ENCODE measurements at places on chromosomes 2 and 18.

GRCh38 chr18:46485675-46486194 is 171.3 kb downstream of the LOXHD1 start:
- no peak for DNase-seq

- no peak for DNase-seq
These were observed 164.3 kb upstream of the PGAP1 start for GRCh38 chr2:197090742-197091367.

- no peak for DNase-seq
These were observed 2.6 kb downstream of the IL18RAP start for GRCh38 chr2:102425441-102426132.

GRCh38 chr2:28658369-28658768 is 93.3 kb upstream of the PPP1CB start:
- DNase-seq, result no peak

DNA sequence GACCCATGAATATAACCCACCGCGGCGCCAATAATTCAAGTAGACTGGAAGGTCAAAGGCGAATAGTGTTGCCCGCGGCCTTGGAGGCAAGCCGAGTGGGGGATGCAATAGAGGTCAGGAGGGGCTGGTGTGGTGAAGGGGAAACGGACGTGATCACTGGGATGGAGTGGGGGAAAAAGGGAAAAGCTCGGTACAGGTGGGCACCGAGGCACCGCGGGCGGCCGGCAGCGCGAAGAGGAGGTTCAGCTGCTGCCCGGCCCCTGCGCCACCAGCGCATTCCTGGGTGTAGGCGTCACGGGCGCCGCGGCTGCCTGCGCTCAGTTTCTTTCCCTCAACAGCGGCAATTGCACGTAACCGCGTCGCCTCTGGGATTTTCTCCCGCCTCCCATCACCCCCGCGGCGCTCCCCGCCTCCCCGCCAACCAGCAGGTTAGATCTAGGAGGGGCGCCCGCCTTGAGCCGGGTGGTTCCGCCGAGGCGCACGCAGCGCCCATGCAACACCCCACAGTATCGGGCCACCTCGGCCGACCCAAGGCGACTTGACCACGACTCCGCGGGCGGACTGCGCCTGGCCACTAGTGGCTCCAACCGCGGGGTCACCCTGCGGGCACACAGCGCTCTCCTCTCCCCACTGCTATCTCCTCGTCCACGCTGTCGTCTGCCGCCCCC is 1.5 kb downstream of the RND3 start:
- DNase-seq, result no peak

All from cortex of kidney (tissue), 1 donor.